ENCODE measurements at places on chromosomes 2 and 18. TPM values are rescaled to one million over a fixed set of nuclear protein-coding genes. Genes with fewer than 3 reads are reported as not detected.
A peak's percentile ranks its signal among the peaks of the same experiment; 100 is the strongest.

Gene SERPINB10
- total RNA-seq, result not detected

Gene AAK1
- 21.1 TPM for total RNA-seq

Gene TFPI
- 111 TPM for total RNA-seq

Gene MARCO
- total RNA-seq, result not detected

Gene PLB1
- total RNA-seq, result 1.8 TPM

Gene QPCT
- 3.9 TPM for total RNA-seq

Gene NFATC1
- total RNA-seq, result 2.6 TPM

Gene CRYGC
- not detected for total RNA-seq

Gene DPYSL5
- total RNA-seq, result not detected

Gene ARHGAP28
- 27.2 TPM for total RNA-seq

Gene MRPL30
- 34.9 TPM for total RNA-seq

Gene NOSTRIN
- total RNA-seq, result not detected

Gene DYSF
- total RNA-seq, result not detected

DNA sequence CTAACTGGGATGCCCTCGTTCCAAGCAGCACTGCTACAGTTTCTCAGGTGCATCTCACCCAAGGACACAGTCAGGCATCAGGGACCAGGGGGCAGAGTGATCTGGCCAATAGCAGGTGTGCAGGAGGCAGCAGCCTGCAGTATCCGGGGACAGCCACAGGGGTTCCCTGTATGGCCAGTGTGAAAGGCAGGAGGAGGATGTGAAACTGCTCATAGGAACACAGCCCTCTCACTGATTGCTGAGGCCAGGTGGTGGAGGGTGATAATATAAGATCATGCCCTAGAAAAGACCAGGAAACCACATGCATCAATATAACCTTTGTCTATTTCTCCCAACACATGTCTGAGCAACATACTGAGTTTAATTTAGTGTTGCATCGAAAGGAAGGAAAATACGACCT lies 112.7 kb upstream of the TACR1 start:
- H3K4me3 ChIP-seq, result no peak overlapping the region
- H3K27me3 ChIP-seq, result no peaks in the 10 kb centered on the region
- H3K36me3 ChIP-seq, result no peaks in the 10 kb centered on the region
- H3K27ac ChIP-seq, result no peak overlapping the region
- H3K4me1 ChIP-seq, result peaks cover 2% of the 10 kb centered on the region
- no peak for DNase-seq

DNA sequence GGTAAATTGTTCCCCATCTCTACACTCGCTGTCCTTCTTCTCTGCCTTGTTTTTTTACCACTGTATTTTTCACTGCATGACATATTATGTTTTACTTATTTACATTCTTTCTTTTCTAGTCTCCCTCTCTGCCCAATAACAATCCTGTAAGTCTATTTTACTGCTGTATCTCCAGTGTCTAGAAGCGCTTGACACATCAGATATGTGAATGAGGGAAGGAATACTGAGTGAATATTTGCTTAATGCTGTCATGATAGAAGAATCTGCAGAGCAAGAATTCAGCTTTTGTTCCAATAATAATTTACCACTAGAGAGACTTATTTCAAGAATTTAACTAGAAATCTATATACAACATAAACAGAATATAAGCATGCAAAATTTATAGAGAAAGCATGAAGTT lies 99.5 kb downstream of the GALNT13 start:
- peak; percentile 51 for DNase-seq
- H3K4me3 ChIP-seq, result no peak overlapping the region
- H3K27ac ChIP-seq, result no peak overlapping the region
- H3K27me3 ChIP-seq, result no peaks in the 10 kb centered on the region
- H3K36me3 ChIP-seq, result no peaks in the 10 kb centered on the region
- no peaks in the 10 kb centered on the region for H3K4me1 ChIP-seq

DNA sequence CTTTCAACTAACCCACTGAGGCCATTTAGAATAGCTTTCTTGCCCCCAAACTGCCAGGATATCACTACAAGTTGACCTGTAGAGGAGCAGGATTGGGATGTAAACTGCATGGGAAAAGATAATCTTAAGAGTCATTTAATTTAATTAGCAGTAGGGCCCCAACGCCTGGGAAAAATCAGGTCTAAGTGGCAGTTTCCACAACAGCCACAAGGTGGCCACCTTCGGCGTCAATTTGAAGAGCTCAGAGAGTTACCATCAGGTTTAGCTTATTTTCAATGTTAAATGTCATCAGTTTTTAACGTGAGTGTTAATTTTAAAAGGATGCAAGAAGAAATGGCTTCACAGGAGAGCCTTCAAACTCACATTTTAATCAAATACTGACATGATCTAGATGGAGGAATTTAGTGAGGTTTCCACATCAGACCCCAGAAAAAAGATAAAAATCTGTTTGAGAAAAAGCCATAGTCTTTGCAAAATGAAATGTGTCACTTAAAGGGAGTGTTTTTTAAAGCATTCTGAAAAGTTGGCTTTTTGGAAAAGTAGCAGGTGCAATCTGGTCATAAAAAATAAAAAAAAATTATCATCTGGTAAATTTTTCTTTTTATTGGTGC lies 77.3 kb upstream of the UPP2 start:
- DNase-seq, result peak; percentile 18
- H3K27me3 ChIP-seq, result no peaks in the 10 kb centered on the region
- H3K4me1 ChIP-seq, result peaks cover 7% of the 10 kb centered on the region
- H3K4me3 ChIP-seq, result no peak overlapping the region
- H3K27ac ChIP-seq, result no peak overlapping the region

- H3K36me3 ChIP-seq, result no peaks in the 10 kb centered on the region
- H3K4me3 ChIP-seq, result no peak overlapping the region
- peak; percentile 85 for DNase-seq
- peak overlapping the region; percentile 49 for H3K27ac ChIP-seq
These were observed 62.9 kb upstream of the SERPINE2 start for GRCh38 chr2:224101820-224102630.

GRCh38 chr2:85797263-85797660 lies 43.5 kb downstream of the ATOH8 start:
- no peaks in the 10 kb centered on the region for H3K36me3 ChIP-seq
- peaks cover 14% of the 10 kb centered on the region for H3K4me1 ChIP-seq
- no peak overlapping the region for H3K4me3 ChIP-seq
- DNase-seq, result no peak
- no peaks in the 10 kb centered on the region for H3K27me3 ChIP-seq
- no peak overlapping the region for H3K27ac ChIP-seq

DNA sequence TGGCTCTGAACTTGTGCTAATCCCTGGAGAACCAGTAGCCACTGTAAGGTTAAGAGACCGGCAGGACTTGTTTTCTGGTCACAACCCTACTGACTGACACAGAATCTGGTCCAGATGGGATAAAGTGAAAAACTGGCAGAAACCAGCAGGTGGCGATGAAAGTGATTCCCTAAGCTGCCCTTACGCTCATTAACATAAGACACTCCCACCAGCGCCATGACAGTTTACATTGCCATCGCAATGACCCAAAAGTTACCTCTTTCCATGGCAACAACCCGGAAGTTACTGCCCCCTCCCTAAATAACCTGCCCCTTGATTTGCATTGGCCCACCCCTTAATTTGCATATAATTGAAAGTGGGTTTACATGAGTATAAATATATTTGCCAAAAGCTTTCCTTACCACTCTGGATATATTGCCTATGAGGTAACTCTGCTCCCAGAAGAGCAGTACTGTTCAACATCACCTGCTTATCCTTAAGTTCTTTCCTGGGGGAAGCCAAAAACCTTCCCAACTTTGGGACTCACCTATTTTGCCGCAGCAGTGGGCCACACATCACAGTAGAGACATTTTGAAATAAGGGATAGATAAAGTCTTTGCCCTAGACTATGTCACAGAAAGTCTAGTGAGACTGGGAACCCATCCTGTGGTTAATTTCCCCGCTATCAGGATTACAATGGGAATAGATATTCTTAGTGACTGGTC lies 35.8 kb upstream of the AFF3 start:
- H3K27me3 ChIP-seq, result no peaks in the 10 kb centered on the region
- H3K36me3 ChIP-seq, result no peaks in the 10 kb centered on the region
- no peak overlapping the region for H3K4me3 ChIP-seq
- no peaks in the 10 kb centered on the region for H3K4me1 ChIP-seq
- H3K27ac ChIP-seq, result no peak overlapping the region
- peak; percentile 37 for DNase-seq

DNA sequence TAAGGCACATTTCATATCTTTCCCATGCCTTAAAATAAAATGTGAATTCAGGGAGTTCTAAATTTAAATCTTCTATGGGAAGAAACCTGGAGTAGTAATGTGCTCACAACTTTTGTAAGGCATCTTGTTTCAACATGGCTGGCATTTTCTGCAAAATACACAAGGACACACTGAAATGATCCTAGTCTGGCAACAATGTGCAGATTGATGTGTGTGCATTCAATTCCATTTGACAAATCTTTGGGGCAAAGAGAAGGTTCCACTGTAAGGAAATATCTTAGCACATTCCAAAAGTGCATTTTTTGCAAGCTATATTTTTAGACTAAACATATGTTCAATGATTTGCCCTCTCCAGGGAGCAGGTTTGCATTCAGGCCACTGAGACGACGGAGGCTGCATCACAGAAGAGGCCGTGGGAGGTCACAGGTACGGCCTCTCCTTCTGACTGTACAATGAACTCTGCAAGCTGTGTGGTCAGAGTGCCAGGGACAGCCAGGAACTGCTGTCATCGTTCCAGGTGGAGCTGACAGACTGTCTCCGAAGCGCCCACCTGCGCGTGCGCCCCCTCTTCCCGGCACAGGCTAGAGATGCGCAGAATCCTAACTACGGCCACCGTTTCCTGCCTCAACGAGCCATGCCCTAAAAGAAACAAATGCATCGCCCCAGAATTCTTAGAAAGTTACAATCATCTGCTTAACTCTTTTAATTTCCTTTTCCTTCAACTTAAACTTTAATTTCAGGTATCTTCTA lies 149.2 kb upstream of the POU3F3 start:
- H3K4me3 ChIP-seq, result no peak overlapping the region
- DNase-seq, result no peak
- no peaks in the 10 kb centered on the region for H3K4me1 ChIP-seq

GRCh38 chr2:58319481-58319880 lies 78.4 kb upstream of the FANCL start:
- no peaks in the 10 kb centered on the region for H3K27me3 ChIP-seq
- H3K4me3 ChIP-seq, result no peak overlapping the region
- no peaks in the 10 kb centered on the region for H3K36me3 ChIP-seq
- H3K27ac ChIP-seq, result no peak overlapping the region
- DNase-seq, result no peak

GRCh38 chr2:25035537-25036220 lies 6.2 kb upstream of the EFR3B start:
- no peaks in the 10 kb centered on the region for H3K4me1 ChIP-seq
- H3K36me3 ChIP-seq, result no peaks in the 10 kb centered on the region

DNA sequence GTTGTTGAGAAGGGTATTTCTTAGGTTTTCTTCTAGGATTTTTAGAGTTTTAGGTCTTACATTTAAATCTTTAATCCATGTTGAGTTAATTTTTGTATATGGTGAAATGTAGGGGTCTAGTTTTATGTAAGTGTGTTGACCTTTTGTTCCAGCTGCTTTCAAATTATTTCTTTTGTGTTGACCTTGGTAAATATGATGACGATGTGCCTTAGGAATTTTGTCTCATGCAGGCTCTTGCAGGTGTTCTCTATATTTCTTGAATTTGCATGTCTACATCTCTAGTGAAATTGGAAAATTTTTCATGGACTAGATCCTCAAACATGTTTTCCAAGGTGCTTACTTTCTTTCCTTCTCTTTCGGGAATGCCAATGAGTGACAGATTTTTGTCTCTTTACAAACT lies 1609.3 kb upstream of the ZEB2 start:
- no peaks in the 10 kb centered on the region for H3K36me3 ChIP-seq
- H3K27me3 ChIP-seq, result no peaks in the 10 kb centered on the region
- no peak overlapping the region for H3K4me3 ChIP-seq
- H3K4me1 ChIP-seq, result no peaks in the 10 kb centered on the region
- DNase-seq, result no peak

- no peaks in the 10 kb centered on the region for H3K4me1 ChIP-seq
- DNase-seq, result no peak
- H3K4me3 ChIP-seq, result no peak overlapping the region
- no peaks in the 10 kb centered on the region for H3K36me3 ChIP-seq
- H3K27ac ChIP-seq, result no peak overlapping the region
These were observed 1.3 kb downstream of the NYAP2 start for GRCh38 chr2:225400546-225401400.

GRCh38 chr2:10140841-10141610 lies 18.5 kb downstream of the RRM2 start:
- H3K4me1 ChIP-seq, result peaks cover 7% of the 10 kb centered on the region
- no peak overlapping the region for H3K4me3 ChIP-seq
- H3K27me3 ChIP-seq, result no peaks in the 10 kb centered on the region

- no peaks in the 10 kb centered on the region for H3K36me3 ChIP-seq
- no peak overlapping the region for H3K4me3 ChIP-seq
- H3K27ac ChIP-seq, result no peak overlapping the region
- no peaks in the 10 kb centered on the region for H3K27me3 ChIP-seq
These were observed 49.5 kb downstream of the CYP27C1 start for GRCh38 chr2:127170452-127171197.

- H3K36me3 ChIP-seq, result no peaks in the 10 kb centered on the region
- no peak overlapping the region for H3K4me3 ChIP-seq
- H3K27ac ChIP-seq, result no peak overlapping the region
- H3K4me1 ChIP-seq, result no peaks in the 10 kb centered on the region
- H3K27me3 ChIP-seq, result no peaks in the 10 kb centered on the region
- no peak for DNase-seq
These were observed 418.5 kb upstream of the MAP2 start for GRCh38 chr2:209005371-209005770.

DNA sequence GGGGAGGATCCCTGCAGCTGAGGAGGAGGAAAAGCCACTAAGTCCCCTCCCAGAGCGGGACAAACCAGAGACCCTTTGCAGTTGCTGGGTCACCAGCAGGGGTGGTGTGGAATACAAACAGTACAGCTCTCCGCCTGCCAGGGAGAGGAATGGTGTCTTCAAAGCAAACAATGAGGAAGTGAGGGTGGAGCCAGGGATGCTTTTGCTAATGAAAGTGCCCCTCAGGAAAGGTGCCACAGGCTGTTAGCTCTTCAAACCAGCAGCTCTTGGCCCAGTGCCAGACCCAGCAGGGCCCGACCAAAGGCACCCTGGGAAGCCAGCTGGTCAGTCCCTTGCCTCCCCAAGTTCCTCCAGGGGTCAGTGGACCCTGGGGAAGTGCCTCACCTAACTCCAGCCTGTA lies 102.8 kb downstream of the HIBCH start:
- H3K4me1 ChIP-seq, result no peaks in the 10 kb centered on the region
- no peaks in the 10 kb centered on the region for H3K36me3 ChIP-seq
- H3K27me3 ChIP-seq, result no peaks in the 10 kb centered on the region

Measured in fibroblast of lung (primary cell).